NCI-H1694 (cell line): ENCODE measurements at places on chromosomes 1 and 21.
A peak's percentile ranks its signal among the peaks of the same experiment; 100 is the strongest.

GRCh38 chr1:228292609-228292911 is 84.7 kb downstream of the OBSCN start:
- DNase-seq = no peak

GRCh38 chr1:186775881-186776560 is 52.7 kb upstream of the PLA2G4A start:
- no peak for DNase-seq

- no peak for DNase-seq
These were observed 115.0 kb downstream of the NAV1 start for GRCh38 chr1:201653883-201654282.

- peak; percentile 25 for DNase-seq
These were observed 99.4 kb downstream of the GIPC2 start for GRCh38 chr1:78145105-78145580.

DNA sequence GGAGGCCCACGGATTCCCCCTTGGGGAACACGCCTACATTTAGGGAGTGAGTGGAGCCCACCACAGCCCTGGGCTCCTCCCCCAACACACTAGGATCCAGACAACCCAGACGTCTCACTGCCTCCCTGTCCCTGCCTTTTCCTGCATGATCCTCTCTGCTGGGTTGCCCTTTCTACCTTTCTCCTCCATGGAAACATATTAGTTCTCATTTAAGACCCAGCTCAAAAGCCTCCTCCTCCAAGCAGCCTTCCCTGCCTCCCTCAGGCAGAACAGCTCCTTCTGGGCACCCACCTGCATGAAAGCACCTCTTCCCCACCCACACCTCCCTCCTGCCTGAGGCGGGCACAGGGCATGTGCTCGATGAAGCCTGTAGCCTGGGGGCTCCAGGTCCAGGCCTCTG is 10.7 kb downstream of the COL8A2 start:
- DNase-seq = no peak

DNA sequence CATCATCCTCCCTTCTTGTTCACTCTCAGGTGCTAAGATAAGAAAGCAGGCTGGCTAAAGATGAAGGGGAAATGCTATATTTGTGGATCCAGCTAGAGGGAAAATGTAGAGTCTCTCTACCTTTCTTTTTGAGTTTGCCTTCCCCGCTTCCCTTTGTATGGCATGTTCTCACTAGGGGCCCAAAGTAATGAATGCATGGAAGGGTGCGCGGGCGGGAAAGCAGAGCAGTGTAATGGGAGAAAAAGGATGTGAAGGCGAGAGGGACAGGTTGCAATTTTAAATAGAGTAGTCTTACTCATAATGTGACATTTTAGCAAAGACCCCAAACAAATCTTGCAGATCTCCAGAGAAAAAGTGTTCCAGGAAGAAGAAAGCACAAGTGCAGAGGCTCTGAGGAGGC is 105.1 kb upstream of the ATP1B1 start:
- DNase-seq = no peak

DNA sequence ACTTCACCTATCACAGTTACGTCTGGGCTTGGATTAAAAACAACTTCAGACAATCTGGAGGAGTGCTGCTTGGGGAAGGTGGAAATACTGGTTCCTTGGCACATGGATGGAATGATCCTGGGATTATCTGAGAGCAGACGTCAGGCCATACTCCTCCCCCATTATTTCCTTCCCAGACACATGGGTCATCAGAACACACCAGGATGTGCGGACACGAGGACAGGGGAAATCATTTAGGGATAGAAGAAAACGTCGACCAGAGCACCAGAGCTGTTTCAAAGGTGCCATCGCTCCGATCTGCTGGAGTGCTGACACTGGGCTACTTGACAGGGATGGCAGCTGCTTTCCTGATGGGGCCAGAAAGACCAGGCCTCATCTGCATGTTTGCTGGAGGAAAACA is 31.8 kb upstream of the ANGPTL7 start:
- no peak for DNase-seq

DNA sequence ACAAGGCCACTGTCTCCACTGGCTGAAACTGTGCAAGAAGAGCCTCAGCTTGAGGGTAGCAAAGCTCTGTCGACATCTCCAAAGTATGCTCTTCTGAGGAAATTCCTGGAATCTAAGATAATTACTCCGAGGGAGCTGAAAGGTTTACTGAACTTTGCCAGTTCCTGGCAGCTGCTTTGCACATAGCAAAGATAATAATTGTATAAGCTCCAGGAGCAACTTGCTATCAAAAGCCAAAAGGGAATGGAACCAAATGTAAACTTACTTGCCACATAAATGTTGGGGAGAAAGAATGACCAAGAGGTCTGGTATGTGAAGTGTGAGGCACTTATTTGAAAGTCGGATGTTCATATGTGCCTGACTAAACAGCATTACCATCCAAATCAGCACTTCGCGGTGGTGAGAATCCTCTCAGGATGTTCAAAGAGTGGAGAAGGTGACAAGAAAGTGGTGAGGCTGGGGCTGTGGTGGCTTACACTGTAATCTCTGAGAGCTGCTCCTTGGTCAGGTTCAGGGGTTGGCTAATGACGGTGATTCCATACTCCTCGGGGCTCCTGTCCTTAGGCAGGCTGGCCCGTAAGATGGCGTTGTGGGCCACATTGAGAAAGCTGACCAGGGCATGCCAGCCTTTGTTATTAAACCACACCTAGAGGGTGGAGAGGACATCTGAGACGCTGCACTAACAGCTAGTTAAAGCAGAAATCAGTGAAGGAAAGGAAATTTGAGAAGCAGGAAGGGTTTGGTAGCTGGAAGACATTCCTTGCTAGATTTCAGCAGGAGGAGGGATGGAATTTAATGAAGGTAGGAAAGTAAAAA is 100.0 kb downstream of the ABCA4 start:
- DNase-seq = no peak

DNA sequence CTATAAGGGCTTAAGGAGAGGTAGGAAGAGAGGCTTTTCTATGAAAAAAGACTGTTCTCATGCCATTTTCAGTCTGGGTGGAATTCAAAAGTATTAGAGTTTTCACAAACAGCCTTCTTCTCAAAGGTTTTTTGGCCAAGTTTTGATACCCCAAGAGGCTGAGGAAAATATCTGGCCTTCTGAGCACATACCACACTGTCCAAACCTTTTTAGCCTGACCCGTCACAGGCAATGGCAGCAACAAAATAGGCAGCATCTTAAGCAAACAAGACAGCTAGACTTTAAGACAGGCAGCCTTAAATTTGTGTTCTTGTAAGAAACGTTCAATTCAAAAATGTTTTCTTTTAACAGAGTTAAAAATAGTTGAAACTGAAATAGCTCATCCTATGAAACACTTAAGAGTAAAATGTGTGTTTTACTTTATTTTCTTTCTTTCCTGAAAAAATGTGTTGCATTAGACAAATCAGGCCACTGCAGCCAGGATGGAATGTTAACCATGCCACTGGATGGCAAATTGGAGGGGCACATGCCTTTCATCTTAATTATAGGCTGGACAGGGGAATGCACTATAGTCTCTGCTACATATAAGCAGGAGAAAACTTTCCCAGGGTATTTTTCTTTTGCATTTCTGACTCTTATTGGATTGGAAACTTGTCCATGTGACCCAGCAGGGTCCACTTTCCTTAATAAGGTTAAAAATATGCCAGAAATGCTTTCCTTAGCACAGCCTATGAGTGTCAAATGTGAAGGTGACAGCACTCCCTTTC is 315.0 kb downstream of the TGFB2 start:
- DNase-seq = no peak

- DNase-seq = no peak
These were observed 392.6 kb upstream of the DEPDC1 start for GRCh38 chr1:68889471-68889870.

DNA sequence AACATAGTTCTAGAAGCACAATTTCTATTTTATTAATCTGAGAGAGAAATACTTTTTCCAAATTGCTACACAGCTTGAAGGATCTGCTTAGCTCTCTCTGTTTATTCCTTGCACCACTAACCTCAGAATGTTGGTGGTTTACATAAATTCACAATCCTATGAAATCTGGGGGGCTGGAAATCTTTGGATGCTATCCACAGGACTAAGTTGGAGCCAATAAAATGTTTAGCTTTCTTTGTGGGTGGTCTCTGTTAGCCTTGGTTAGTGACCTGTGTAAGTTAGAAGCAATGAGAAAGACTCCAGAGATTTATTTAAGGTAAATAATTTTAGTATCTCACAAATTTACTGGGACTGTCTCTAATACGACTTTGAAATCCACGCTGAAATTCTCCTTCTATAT is 418.1 kb downstream of the ADGRL2 start:
- no peak for DNase-seq
